Stimulated activated CD4-positive, alpha-beta T cell treated with anti-CD3 and anti-CD28 coated beads, Interleukin-12 subunit alpha, Interleukin-12 subunit beta, amount 100 ng/mL, for 4 hours (primary cell): ENCODE measurements at places on chromosomes 3 and 15.

DNA sequence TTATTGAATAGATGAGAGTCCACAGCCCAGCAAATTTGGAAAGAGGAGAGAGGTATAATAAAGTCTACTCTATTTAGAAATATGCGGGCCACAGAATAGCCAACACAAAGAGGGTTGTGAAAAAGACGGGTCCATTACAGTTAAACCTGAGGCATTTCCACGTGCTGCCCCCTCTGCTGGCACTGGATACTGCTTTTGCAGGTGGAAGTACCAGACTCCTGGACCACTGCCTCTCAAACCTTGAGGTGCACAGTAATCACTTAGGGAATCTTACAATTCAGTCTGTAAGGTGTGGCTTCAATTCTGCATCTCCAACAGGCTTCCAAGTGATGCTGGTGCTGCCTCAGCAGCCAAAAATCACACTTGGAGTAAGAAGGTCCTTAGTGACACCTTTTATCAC is 3.0 kb upstream of the TFDP2 start:
- DNase-seq = no peak

- no peak for DNase-seq
Observed at GRCh38 chr3:181614878-181615277, 96.8 kb upstream of the SOX2 start.

- DNase-seq = no peak
Observed at GRCh38 chr3:119018690-119019463, 15.8 kb downstream of the IGSF11 start.

DNA sequence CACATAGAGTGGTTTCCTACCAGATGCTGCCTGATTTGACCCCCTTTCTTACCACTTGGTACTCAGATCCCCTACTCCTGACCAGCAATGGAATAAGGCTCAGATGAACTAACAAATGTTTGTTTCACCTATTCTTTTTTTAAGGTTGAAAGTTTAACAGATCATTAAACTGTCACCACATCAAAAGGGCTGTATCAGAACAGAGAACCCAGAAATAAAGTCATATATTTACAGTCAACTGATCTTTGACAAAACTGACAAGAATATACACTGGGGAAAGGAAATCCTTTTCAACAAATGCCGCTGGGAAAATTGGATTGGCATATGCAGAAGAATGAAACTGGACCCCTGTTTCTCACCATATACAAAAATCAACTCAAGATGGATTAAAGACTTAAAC is 56.0 kb downstream of the GPR176 start:
- no peak for DNase-seq

- DNase-seq = no peak
Observed at GRCh38 chr3:185402561-185402960, 39.6 kb downstream of the MAP3K13 start.
